Activated CD4-positive, alpha-beta T cell treated with anti-CD3 and anti-CD28 coated beads, Interleukin-2, amount 50 U/mL, for 4 hours (primary cell): ENCODE measurements at places on chromosomes 6 and 20.

- DNase-seq: no peak
Observed at GRCh38 chr6:11903645-11904044, 108.5 kb upstream of the HIVEP1 start.

GRCh38 chr6:16760516-16761470 is at the start of gene ATXN1:
ATXN1 (minus strand) TSS chr6:16761460.
- peak; percentile 40 for DNase-seq

GRCh38 chr6:133070410-133071043 is 170.6 kb upstream of the EYA4 start:
- no peak for DNase-seq

DNA sequence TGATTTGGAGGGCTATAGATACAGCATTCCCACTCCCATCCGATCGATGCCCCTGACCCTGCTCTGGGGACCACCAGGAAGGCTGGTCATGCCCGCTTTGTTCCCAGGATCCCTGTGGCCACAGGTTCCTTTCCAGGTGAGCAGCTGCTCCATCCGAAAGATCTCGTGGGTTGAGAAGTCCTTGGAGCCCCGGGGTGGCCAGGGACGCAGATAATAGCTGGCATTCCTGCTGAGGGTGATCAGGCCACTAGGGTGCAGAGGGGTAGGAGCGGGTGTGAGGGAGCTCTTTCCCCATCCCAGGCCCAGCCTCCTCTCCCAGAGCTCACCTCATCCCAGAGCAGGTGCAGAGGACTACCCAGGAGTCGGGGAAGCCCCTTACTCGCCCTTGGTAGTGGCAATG is 7.4 kb downstream of the ADAM33 start:
- DNase-seq: no peak

GRCh38 chr6:150537893-150538292 is 61.8 kb upstream of the PLEKHG1 start:
- DNase-seq: no peak

- DNase-seq: no peak
Observed at GRCh38 chr6:47231151-47231550, 78.6 kb downstream of the TNFRSF21 start.

DNA sequence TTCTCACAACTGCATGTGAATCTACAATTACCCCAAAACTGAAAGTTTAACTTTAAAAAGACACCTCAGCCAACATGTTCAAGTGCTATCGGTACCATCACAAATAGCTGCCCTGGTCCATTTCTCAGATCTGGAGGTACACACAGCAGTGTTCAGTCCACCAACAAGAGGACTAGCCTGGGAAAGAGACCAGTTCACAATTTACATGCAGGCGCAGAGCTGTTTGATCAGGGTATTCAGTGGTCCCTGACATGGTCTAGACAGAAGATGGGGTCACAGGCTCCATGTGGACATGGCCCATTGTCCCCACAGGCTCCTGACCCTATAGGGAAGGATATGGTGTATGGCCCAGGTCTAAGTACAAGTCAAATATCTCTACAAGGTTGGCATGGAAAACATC is 15.6 kb upstream of the TGM6 start:
- no peak for DNase-seq

GRCh38 chr6:19279273-19279684 is 557.9 kb upstream of the ID4 start:
- no peak for DNase-seq

DNA sequence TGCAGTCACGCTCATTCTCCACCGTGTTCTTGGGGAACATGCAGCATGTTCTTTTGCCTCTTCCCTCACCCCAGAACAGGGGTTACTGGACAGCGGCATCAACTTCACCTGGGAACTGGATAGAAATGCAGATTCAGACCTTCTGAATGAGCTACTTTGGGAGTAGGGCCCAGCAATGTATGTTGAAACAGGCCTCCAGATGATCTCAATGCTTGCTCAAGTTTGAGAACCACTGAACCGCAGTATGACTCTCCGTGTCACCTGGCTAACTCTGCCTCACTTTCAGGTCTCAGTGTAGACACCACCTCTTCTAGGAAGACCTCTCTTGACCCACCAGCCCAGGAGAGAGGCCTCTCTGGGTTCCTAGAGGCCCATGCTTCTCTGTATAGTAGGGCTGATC is 4.9 kb downstream of the TRIB3 start:
- no peak for DNase-seq

DNA sequence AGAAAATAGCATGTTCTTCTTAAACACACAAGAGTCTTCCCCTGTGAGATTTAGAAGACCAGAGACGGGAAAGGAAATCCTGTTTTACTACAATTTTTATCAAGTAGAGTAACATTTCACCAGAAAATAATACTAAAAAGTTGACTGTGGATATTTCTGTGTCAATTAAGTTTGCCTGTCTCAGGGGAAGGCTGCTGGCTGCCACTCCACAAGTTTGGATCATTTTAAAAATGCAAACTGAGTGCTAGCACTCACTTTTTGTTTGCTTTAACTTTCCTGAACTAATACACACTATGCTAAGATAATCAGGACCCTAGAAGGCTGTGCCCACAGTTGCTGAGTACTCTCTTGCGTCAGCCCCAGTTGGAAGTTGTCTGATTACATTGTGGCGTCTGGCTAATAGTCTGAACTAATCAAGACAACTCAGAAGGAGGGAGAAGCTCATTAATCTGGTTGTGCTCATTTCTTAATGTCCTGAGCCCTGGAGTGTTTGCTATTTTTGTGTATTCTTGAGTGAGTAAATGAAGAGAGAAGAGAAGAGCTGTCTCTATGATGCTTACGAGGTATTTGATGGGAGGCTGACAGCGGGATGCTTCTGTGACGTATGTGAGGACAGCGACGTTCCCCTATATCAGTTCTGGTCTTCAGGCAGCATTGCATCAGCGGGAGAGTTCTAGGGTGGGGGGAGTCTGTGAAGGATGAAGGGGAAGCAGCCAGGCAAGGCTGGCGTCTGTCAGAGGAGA is 664.2 kb downstream of the QKI start:
- DNase-seq: no peak

DNA sequence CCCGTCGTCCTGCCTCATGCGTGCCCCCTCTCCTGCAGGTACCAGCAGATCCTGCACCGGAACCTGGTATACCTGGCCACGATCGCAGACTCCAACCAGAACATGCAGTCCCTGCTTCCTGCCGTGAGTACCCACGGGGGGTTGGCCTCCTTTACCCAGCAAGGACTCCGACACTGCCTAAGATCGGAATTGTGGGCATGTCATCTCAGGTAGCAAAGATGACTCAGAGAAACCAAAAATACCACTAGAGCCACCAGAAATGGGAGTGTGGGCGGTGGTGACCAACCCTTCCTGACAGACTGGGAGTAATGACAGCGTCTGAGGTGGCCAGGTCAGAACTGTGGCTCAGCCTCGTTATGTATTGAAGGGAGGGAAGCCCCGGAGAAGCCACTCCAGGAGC is 16.3 kb downstream of the SS18L1 start:
- DNase-seq: peak; percentile 33
